ENCODE measurements at places on chromosomes 1 and 21.

DNA sequence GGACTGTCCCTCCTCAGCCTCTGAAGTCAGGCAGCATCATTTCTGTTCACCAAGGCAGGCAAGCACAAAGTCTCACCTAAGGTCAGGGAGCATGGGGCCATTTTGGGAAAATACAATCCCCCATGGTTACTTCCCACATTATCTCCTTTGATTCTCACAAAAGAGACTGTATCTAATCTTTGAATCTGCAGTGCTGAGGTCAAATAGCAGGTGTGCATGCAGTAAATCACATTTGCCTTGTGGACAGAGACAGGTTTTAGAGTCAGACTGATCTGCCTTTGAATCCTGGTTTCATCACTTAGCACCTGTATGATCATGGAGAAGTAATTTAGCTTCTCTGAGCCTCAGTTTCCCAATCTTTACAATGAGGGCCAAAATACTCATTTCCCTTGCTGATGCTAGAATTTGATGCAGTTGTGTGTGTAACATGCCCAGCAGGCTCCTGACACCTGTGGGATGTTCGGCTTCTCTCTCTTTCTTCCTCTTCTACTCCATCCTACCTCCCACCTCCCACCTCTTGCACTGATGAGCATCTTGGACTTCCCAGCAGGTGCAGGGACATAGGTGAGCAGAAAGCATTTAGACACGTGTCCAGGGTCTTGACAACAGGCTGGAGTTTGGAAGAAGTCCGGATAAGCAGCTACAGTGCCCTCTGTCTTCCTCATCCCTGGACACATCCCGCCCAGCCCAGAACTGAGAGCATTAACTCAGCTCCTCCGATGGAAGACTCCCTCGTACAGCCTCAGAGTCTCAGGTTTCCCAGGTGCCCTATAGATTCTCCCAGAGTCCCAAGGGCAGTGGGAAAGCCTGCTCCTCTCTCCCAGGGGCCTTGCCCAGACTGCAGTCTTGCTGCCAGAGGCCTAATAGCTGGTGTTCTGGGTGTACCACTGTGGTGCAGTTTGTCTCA lies 18.9 kb downstream of the NENF start:
- DNase-seq = no peak

GRCh38 chr1:179598631-179599030 lies 7.0 kb downstream of the TDRD5 start:
- DNase-seq = no peak

- DNase-seq = no peak
These were observed 36.5 kb downstream of the C4BPA start for GRCh38 chr1:207140536-207140935.

DNA sequence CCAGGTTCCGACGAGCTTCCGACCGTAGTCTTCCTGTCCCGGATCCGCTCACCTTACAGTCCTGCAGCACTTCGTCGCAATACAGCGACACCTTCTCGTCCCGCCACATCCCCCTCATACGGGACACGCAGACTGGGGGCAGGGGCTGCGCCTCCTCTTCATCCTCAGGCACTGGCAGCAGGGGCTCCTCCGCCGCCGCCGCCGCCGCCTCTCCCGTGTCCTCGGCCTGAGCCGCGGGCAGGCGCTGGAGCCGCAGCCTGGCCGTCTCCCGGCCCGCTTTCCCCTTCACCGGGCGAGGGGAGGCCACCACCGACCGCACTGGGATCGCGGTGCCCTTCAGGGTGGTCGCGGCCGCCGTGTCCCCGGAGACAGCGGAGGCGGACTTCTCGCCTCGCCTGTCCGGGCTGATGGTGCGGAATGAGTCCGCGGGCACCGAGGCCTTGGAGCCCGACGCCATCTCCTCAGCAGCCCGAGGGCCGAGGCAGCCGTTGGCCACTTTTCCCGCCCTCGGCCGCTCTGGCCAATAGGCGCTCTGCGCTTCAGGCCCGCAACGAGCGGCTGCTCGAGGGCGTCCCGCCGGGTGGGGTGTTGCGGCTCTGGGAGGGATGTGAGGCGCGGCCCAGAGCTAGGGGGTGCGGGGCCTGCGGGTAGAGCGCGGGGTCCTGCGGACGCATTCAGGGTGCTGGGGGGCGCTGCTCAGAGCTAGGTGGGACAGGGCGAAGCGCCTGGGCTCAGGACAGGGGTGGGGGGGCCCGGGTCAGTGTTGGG lies at the start of gene SHCBP1L:
Gene SHCBP1L, minus strand, starts transcription at position 490 of the 768 bp plus-strand sequence. Its CDS starts 33 bp downstream, at position 457.
- no peak for DNase-seq

DNA sequence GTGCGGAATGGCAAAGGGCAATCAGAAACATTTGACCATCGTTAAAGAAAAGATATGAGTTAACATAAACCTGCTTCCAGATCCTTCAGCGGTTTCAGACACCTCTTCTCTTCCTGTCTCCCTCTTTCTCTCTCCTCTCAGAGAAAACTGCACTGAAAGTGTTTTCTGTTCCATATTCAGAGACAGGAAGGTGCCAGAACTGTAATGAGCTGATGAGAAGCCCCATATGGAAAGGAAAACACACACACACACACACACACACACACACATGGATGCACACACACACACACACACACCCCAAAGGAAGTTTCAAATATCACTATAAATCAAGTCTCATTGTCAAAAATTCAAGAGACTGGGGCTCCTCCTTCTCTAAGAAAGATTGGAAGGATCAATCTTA lies 515.5 kb downstream of the NUF2 start:
- DNase-seq = no peak

- no peak for DNase-seq
These were observed 25.7 kb downstream of the CRYAA start for GRCh38 chr21:43194303-43195120.

DNA sequence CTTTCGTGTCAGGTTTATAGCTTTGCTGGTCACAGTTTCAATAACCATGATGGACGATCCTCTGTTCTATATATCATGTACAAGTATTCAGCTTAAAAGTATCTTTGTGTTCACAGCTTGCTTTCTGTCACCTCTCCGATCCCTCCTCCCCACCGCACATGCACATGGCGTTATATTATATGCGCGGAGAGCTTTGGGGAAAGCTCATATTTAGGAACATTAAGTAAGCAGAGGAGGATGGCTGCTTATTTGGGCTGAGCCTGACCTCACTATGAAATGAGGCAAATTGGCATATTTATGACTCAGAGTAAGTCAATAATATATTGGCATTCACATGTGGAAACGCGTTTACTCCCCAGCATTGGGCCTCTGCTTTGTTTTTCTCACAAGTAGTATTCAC lies 360.5 kb downstream of the HLX start:
- no peak for DNase-seq

- no peak for DNase-seq
These were observed 36.0 kb downstream of the FAM177B start for GRCh38 chr1:222772996-222773379.

DNA sequence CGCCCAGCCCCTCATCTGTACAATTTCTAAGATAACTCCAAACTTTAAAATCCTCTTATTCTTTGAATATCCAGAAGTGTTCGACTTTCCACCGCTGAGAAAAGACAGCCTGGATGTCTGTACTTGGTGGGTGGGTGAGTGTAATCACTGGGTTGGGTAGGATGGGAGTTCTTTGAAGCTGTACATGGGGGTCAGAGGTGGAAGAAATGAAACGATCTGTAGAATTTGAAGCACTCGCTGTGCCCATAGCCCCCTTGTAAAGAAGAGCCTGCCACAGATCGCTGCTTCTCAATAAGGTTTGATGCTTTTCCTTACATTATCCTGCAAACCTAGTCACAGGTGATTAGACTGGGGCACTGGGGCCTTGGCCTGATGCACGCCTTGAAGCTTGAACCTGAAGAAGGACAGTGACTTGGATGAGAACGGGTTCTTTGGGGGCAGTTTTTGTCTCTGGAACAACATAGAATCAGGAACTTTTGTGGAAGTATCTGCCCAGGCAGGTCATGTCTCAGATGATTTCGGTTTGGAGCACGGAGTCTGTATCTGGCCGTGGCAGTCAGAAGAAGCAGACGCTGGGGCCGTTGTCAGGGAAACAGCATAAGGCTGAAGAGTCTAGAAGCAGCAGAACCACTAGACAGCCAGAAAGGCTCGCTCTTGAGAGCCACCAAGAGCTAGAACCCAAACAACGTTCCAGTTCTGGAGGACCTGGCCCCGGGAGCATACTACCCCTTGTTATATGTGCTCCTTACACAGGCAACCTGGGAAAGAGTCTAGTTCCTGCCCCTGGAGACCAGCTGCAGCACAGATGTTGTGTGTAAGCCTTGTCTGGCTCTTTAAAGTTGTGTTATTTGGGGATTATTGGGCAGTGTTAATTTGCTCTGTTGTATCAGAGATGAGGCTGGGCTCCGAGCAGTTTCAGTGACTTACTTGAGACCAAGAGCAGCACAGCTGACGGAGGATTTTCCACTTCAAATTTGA lies 45.1 kb upstream of the SCCPDH start:
- DNase-seq = no peak

- DNase-seq = peak; percentile 86
These were observed 86.2 kb downstream of the NGF start for GRCh38 chr1:115251856-115252255.

- no peak for DNase-seq
These were observed 6.6 kb upstream of the FMO3 start for GRCh38 chr1:171084091-171084490.

DNA sequence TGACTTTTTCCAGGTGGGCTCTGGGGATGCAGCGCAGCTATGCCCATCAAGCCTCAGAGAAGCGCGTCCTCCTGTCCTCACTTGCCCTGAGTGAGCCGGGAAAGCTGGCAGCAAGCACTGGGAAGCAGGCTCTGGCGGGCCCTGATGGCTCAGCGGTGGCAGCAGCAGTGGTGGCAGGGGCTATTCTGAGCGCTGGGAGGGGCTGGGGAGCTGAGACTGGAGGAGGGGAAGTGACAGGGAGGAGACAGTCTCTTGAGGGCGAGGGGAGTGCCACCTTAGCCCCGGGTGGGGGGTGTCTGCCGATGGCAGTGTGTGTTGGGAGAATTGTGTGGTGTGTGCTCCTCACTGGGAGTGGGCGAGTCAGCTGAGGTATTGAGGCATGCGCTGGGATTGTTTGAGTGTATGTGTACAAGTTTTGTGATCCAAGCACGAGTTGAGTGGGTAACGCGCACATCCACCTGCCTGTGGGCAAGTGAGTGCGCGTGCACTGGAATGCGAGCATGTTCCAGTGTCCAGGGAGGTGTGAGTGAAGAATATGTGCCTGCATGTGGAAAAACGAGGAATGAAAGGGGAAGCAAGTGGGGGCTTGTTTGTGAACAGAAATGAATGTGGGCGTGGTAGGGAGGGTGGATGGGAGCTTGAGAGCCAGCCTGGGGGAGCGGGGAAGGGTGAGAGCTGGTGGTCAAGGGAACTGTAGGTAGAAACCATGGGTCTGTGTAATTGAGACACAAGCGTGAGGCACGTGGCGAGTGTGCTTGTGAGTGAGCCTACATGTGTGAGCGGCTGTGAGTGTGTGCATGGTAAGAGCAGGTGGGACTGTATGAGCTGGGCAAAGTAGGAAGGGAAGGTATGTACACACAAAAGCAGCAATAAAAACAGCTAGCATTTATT lies 2.9 kb upstream of the FOXO6 start:
- DNase-seq = no peak

GRCh38 chr1:243587823-243588560 lies 262.1 kb downstream of the AKT3 start:
- DNase-seq = no peak

GRCh38 chr1:197994907-197995407 lies 77.8 kb downstream of the LHX9 start:
- no peak for DNase-seq

GRCh38 chr1:160063176-160063575 lies 6.8 kb downstream of the KCNJ10 start:
- no peak for DNase-seq

DNA sequence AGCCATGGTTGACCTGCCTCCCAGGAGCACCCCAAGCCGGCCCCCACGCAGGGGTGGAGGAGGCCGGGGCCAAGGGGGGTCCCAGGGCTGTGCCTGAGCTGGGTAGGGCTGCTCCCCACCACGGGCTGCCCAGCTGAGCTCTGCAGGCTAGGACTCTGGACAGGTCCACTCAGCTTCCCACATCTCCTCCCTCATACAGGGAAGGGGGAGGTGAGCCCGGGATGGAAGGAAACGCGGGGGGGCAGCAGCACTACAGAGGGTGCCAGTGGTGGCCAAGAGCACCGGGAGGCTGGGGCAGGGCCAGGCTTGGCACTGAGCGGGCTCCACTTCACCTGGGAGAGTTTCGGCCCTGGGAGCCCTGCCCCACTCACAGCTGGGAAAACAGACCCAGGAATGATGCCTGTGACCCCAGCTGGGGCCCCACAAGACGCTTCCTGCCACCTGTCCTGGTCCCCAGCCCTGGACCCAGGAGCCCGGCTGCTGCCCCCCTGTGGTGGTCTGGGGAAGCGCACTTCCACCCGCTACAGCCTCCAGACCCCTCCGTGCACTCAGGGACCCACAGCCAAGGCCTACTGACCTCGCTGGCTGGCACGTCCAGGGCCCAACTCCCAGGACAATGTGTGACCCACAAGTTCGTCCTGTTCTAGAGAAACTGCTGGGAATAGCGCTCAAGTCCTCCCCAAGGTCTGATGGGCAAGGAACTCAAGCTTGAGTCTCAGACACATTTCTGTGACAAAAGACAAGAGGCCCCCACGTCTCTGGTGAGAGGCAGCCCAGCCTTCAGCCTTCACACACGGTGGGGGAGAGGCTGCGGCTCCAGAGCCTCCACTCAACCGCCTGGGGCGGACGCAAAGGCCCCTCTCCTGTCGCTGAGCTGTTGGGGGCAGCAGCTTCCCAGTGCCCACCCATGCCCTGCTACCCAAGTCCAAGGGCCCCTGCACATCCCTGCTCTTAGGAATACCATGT lies 3.0 kb downstream of the AURKAIP1 start:
- DNase-seq = no peak

- no peak for DNase-seq
These were observed 11.5 kb upstream of the LRRC47 start for GRCh38 chr1:3807769-3808168.

DNA sequence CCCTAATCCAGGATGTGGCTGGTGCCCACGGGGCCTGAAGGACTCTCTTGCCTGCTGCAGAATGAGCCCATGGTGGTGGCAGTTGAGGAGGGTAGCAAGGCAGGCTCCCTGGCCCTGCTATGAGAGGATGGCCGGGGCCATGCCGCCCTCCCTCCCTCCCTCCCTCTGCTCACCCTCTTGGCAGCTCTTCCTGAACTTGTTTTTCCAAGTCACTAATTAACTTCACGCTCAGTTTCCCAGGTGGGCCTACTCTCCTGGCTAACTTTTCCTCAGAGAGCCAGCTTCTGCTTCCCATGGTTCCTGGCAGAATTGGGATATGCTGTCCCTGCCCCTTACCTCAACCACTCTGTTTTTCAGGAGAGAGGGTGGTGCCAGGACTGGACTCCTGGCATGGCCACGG lies 10.2 kb downstream of the KCNC4 start:
- DNase-seq = no peak

- peak; percentile 56 for DNase-seq
These were observed 34.8 kb upstream of the PRELP start for GRCh38 chr1:203440771-203441170.

Data from fibroblast of the conjunctiva (primary cell).